NCI-H774 (cell line): ENCODE measurements at places on chromosomes 5 and 9.

GRCh38 chr5:134224888-134225779 lies 739 bp downstream of the PPP2CA start:
- peak; percentile 37 for DNase-seq

DNA sequence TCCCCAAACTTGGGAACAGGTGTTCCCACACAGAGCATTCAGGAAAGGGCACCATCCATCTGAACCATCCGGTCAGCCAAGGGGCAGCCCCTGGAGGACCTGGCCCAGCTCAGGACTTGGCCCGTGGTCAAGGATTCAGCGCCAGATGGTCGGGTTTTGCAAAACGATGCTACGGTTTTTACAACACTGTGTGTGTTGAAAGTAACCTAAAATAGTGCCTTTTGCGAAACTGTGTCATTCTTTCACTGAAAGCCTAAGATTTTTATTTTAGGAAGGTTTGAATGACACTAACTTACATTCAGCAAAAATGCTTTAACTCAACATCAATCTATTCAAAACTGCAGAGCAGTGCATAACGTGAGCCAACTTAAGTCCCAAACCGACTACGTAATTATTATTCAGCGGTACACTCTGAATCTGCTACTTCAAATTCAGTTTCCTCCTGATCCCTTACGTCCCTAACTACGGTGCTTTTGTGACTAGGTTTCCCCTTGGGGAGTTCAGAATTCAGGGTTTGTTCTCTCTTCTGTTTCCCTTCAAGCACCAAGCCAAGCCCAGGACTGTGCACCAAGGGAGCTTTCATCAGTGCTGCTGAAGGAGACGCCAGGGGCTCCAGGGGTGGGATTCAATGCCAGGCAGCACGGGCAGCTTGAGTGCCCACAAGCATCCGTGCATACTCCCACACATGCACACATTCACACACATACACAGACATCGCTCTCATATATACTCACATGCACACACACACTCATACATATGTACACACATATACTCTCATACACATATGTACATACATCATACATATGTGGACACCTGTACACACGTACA lies 25.8 kb downstream of the LPCAT1 start:
- DNase-seq, result no peak

DNA sequence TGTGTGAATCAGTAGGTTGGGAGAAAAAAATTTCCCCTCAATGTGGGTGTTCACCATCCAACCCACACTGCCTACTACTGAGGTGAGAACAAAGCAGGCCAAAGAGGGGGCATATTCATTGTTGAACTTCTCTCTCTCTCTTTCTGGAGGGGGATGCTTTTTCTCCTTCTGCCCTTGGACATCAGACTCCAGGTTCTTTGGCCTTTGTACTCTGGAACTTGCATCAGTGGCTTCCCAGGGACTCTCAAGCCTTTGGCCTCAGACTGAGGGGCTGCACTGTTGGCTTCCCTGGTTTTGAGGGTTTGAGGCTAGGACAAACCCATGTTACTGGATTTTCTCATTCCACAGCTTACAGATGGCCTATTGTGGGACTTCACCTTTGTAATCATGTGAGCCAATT lies 417.2 kb downstream of the ELAVL2 start:
- DNase-seq, result no peak

DNA sequence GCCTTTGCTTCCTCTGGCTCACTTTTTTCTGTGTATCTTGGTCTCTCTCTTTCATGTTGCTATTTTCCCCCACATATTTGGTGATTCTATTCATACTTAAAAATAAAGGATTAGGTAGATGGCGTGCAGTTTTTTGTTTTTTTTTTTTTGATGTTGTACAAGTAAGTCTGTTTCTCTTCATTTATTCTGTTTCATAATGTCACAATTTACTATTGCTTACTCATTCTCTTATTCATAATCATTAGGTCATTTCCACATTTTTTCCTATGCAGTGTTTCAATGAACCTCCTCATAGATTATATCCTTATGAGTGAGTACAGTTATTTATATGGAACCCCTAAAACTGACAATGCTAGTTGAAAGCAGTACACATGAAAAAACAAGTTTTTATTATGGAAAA lies 136.3 kb downstream of the APBA1 start:
- no peak for DNase-seq

DNA sequence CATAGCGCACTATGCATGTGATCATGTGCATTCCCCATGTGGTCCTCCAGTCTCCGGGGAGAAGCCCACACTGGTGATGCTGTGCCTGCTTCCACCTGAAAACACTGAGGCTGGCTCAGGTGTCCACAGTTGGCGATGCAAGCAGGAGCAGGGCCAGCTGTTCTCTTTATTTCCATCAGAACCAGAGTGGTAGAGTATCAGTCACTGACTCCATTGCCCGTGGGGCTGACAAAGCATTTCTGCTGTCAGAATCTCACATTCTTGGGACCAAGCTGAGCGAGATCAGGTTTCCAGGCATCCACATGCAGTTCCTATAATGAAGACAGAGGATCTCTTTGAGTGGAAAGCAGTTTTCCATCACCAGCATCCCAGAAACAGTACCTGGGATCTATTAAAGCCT lies 52.5 kb downstream of the GADD45G start:
- DNase-seq, result no peak

- DNase-seq, result no peak
Measured at GRCh38 chr5:172830876-172831662, 3.0 kb upstream of the ERGIC1 start.

GRCh38 chr9:136936645-136937170 lies 7.8 kb downstream of the FBXW5 start:
- no peak for DNase-seq

- DNase-seq, result no peak
Measured at GRCh38 chr9:107932046-107932445, 442.5 kb upstream of the KLF4 start.

DNA sequence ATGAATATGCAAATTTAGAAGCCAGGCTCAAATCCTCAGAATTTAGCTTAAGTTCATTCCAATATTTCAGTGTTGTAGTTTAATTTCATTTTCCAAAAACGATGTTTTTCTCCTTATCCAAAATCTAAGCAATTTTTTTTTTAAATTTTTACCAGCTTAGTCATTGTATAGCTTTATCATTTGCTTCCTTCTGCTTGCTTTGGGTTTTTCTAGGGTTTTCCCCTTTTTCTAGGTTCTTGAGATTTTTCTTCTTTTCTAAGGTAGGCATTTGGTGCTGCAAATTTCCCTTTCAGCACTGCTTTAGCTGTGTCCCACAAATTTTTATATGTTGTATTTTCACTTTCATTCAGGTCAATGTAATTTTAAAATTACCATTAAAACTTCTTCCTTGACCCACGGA lies 34.4 kb upstream of the CCDC112 start:
- no peak for DNase-seq

- DNase-seq, result no peak
Measured at GRCh38 chr9:114804505-114804904, 1.3 kb downstream of the TNFSF15 start.

- DNase-seq, result no peak
Measured at GRCh38 chr9:135010921-135011320, 76.5 kb upstream of the OLFM1 start.

DNA sequence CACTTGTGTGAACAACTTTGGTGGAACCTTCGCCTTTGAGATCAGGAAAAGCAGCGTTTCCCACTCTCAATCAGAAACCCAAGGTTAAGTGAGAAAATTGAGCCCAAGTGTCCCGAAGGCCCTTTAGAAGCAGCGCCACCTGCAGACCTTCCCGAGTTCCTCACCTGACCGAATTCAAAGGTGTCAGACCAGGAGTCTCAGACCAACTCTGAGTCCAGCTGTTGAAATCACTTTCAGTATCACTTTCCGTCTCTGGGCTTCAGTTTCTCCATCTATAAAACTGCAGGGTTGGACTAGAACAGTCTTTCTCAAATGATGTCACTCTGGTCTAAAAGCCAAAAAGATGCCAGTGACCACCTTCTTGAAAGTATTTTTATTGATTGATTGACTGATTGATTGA lies 31.7 kb upstream of the GRHPR start:
- DNase-seq, result no peak

GRCh38 chr9:32387256-32387655 lies 2.8 kb downstream of the ACO1 start:
- DNase-seq, result no peak

DNA sequence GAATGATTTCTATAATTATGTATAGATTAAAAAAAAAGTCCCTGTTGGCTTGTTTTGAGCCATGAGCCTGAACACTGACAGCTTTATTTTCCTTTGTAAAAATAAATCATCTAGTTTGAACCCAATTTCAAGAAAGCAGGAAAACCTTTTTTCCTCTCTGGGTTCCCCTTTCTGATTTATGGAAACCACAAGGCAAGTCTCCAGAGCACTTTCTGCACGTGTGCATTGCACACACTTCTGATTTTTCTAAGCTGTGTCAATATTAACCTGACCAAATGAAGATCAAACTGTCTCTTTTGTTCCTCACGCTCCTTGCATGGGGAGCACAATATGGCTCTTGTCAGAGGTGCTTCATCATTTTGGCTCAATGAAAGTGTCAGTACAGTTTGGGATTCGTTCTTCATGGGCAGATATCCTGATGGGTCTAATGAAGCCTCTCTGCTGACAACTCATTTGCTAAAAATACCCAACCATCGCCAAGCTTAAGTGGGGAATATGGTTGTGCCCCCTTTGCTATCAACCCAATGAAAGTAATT lies 39.2 kb upstream of the PCA3 start:
- peak; percentile 83 for DNase-seq
